ENCODE measurements at places on chromosomes 7 and 10.
A peak's percentile ranks its signal among the peaks of the same experiment; 100 is the strongest.

DNA sequence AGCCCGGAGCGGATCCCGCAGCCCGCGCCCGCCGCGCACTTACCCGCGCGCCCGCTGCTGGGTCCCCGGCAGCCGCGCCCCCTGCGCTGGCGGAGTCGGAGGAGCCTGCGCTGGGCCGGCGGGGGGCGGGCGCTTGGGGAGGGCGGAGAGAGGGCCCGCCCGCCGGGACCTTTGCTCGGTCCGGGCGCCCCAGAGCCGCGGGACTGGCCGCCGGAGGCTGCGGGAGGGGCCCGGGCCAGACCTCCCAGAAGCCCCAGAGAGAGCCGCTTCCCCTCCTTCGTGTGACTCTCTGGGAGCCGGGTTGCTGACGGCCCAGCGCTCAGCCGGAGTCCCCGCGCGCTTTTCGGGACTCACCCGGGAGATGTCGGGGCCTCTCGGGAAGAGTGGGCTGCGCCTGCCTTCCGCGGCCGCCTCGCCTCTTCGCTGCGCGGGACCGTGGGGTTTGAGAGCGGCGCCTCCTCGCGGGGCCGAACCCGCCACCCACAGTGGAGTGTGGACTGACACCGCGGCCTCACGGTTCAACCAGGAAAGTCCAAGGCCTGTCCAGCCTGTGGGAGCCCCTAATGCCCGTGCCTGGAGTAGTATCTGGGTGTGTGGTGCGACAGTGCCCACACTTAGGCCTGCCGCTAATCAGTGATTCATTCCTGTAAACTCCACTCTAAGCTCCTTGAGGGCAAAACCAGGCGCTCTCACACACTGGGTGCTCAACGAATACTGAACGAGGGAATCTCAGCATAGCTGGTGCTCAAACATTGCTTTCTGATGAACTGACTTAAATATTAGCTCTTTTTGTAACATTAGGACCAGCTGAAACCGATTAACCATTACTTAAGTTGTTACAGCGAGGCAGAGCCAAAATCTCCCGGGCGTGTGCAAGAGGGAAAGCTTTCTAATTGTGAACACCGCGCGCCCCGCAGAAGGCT lies at the start of gene GSDME:
Gene GSDME, minus strand, starts transcription at position 112 of the 923 bp plus-strand sequence. CDS start 7,690 bp downstream, outside the sequence.
- DNase-seq, result peak; percentile 88

DNA sequence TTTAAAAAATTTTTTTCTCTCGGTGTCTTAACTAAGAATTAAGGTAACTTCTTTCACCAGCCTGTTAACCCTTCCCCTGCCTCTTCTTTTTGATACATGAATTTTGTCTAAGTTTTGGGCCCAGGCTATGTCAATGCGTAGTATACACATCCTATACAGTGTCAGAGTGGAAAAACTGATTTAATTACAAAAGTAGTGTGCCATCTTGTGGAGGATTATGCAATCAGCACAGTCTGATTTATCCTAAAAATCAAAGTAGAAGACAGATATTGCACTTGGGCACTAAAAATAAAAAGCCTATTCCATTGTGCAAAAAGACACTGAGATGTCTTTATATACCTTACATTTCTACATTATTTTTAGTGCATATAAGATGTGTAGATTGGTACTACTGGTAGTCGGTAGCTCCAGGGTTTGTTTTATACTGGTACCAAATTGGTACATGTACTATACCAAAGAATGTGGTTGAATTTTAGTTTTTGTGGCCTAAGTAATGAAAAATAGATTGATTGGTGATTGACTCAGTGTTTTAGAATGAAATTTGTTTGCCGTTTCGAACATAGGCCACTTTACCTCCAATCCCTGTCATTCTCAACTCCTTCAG lies 96.6 kb downstream of the MKLN1 start:
- peak; percentile 62 for DNase-seq

DNA sequence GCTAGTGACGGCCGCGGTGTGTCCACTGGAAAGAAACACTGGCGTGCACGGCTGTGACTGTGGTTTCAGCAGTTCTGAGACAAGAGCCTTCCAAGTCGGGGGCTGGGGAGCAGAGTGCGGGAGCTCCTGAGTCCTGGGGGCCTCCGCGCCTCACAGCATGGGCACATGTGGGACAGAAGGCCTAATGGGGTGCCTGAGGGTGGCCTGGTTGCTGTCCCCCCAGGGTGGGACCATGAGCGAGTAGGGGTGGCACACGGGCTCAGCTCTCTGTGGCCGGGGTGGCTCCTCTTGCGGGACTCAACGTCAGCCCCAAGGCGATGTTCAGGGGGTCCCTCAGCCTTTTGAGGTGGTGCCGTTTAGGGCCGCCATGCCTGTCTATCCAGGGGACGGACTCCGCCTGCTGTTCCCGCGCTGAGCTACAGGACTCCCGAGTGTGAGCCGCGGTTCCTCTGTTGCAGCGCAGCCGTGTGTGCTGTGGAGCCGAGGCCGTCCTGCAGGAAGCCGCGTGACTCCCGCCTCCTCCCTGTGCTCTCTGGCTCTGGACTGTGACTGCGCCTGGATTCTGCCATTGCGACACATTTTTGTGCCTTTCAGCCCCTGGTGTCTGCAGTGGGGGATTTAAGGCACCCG lies 23.5 kb upstream of the CHST12 start:
- DNase-seq, result no peak

DNA sequence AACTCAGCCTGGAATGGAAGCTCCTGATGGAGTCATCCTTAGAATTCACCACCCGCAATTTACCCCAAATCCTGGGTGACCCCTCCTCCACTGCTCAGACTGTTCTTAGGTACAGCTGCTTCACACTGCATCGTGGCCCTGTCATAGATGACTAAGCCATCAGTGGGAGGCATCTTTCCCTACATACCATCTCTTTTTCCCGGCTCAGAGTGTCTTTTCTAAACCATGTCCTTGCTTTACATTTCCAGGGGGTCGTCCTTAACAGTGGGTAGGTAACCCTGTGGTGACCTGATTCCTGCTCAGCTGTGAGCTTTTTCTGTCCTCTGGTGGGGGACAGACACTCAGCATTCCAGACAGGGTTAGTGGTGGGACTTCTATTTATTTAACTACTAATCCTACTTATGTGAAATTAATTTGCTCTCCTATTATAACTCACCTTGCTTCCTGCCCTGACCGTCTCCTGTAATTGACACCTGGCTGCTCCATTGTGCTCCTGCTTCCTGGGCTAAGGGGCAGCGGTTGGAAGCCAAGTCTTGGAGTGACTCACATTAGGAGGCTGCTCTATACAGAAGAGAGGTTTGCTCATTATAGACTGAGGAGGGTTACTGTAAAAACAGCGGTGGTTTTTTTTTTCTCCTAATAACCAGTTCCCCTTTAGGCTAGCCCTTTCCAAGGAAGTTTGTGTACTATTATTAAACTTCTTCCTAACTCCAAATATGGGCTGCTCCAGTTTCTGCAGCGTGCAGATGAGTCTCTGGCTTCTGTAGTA lies 40.6 kb downstream of the PYROXD2 start:
- peak; percentile 26 for DNase-seq

- DNase-seq, result no peak
These were observed 193.4 kb upstream of the PRSS58 start for GRCh38 chr7:142451296-142451695.

DNA sequence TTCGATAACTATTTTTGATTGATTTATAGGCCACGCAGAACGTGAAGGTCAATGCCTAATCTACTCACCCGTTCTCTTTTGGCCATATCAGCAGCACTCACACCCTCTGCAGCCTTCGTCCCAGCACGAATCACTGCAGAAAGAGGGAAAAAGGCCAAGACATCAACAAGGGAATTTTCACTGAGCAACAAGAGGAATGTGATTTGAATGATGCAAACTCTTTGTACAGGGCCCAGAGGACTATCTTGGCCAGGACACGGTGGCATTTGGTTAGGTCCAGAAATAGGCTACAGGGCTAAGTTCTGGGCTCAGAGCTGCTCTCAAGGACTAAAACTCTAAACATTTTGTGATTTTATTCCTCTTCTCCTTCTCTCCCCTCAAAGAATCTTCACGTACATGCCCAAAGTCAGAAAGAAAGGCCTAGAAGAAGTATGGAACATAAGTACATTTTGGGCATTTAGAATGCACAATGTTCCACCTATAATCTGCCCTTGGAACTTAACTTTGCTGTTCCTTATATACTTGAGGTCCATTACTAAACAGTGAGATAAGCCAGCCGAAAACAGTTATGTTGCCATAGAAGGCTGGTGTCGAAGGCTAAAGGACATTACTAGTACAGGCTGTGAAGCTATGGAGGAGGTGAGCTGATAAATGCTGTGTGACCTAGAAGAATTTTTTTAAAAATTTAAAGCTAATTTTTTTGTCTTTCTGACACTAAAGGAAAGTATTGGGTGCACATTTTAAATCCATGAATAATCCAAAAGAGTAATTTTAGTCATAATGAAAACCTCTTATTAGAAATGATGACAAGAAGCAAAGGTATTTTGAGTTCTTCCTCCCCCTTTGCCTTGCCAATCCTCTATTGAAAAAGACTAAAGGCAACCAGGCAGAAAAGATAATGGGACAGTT lies 20.0 kb downstream of the RBM28 start:
- no peak for DNase-seq

DNA sequence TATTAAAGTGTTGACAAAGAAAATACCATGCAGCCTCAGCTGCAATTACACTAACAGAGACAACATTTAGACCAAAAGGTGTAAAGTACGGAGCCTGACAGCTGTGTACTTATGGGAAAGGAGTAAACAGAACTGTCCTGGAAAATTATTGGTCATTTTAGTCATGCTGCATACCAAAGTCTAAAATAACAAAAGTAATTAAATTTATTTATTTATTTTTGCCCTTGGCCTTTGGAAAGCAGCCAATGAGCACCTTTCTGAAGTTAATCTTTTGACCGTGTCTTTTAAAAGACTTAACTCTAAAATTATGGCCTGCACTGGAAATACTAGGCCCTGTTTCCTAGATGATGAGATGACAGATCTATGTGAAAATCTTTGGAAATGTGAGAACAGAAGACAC lies 597.6 kb downstream of the NXPH1 start:
- no peak for DNase-seq

DNA sequence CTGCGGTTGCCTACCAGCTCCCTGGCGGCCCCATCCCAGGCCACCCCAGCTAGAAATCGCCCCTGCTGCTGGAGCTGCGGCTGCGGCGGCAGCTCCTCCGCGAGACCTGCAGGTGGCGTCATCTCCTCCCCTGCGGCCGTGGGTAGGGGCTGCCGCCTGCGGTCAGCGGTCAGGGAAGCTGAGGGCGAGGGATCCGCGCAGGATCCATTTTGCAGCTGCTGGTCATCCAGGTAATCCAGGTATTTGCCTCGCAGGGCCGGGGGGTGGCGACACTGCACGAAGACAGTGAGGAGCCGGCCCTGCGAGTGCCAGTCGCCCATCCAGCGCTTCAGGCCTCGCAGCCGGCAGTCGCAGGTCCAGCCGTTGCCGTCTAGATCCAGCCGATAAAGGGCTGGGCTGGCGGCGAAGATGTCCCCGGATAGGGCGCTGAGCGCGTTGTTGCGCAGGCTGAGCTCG lies 1.5 kb downstream of the TRIL start:
- peak; percentile 41 for DNase-seq

DNA sequence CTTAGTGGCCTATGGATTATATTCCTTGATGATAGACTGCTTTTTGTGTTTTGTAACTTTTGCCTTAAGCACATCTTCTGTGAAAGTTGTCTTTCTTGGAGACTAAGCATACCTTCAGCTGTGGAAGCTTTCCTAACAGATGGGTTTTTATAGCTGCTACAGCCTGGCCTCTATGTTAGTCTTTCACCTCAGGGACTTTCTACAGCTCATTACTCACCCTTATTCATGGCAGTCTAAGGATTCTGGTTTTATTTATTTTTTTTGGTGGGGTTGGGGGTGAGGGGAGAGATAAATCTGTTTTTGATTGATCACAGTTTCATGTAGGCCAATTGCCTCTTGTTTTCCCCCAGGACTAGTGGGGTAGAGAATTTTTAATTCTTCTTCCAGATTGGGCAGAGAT lies 219.9 kb downstream of the DKK1 start:
- DNase-seq, result no peak

GRCh38 chr7:73596191-73597065 lies 18.0 kb upstream of the TBL2 start:
- no peak for DNase-seq

GRCh38 chr7:52961084-52961483 lies 74.3 kb upstream of the POM121L12 start:
- DNase-seq, result no peak

DNA sequence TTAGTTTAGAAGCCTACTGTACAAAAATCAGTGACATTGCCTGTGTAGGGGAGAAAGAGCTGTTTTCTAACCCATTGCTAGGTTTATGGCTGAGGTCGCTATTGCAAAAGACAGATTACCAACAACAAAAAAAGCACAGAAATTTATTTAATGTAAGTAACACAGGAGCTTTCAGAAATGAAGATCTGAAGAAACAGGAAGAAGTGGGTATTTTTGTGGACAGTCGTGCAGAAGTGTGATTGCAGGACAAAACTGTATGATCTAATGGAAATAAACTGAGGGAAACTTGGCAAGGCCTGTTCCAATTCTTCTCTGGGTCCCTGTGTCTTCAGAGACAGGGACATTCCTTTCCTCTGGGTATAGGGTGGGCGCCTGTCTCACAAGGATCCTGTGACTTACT lies 87.4 kb downstream of the APBB1IP start:
- no peak for DNase-seq

GRCh38 chr10:80321183-80321582 lies 31.7 kb upstream of the MAT1A start:
- DNase-seq, result no peak

DNA sequence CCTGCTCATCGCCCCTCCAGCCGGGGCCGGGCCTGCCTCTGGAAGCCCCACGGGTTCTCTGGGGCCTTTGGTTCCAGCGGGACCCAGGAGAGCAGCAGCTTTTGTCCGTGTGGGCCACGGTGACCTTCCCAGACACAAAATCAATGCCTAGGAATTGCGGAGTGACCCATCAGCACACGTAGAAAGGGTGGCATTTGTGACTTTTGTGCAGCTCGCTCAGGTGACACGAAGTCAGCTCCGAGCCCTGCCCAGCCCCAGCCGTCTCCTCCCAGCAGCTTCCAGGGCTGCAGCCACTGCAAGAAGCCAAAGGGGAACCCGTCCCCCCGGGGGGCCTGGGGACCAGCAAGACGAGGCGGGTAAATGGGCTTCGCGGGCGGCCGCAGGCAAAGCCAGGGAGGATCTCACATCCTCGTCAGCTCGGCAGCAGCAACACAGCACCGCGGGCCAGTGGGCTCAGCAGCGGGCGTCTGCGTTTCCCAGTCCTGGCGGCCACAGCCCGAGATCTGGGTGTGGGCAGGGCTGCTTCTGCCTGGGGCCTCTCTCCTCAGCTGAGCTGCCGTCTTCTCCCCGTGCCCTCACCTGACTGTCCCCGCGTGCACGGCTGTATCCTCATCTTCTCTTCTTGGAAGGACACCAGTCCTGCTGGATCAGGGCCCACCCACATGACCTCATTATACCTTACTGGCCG lies 88.5 kb downstream of the PAXIP1 start:
- DNase-seq, result no peak

GRCh38 chr10:79375321-79376077 lies 28.2 kb downstream of the PPIF start:
- DNase-seq, result no peak

- no peak for DNase-seq
These were observed 64.4 kb downstream of the NPTX2 start for GRCh38 chr7:98681511-98681910.

GRCh38 chr10:62917475-62918238 lies 101.5 kb upstream of the EGR2 start:
- no peak for DNase-seq

Data from ACHN (cell line).